GM23248 (cell line): ENCODE measurements at places on chromosomes 3 and 15.

- no peaks in the 10 kb centered on the region for H3K4me1 ChIP-seq
- no peaks in the 10 kb centered on the region for H3K36me3 ChIP-seq
- no peak overlapping the region for H3K4me3 ChIP-seq
- no peak overlapping the region for H3K27ac ChIP-seq
Measured at GRCh38 chr15:73784291-73784690, 31.1 kb upstream of the INSYN1 start.

DNA sequence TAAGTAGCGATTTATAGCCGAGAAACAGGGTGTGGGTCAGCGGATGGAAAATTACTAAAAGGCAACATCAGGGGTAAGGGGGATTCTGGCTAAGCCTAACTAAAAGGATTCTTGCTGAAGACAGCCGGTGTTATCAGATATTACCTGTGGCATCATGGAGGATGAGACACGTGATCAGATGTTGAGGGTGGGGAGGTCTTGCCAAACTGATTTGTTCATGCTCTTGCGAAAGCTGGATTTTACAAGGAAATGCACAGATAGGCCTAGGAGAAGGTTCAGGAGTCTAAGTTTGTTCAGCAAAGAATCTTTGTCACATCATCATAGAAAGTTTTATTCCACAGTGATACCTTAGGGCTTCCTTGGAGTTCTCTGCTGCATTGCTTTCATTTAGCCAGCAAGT lies 396.8 kb upstream of the TBL1XR1 start:
- H3K4me3 ChIP-seq: no peak overlapping the region
- DNase-seq: no peak
- no peaks in the 10 kb centered on the region for H3K36me3 ChIP-seq

GRCh38 chr3:122934251-122934650 lies 93.3 kb downstream of the SEMA5B start:
- H3K4me3 ChIP-seq: no peak overlapping the region
- H3K4me1 ChIP-seq: no peaks in the 10 kb centered on the region
- H3K36me3 ChIP-seq: no peaks in the 10 kb centered on the region
- peaks cover 56% of the 10 kb centered on the region for H3K27me3 ChIP-seq
- no peak overlapping the region for H3K27ac ChIP-seq

DNA sequence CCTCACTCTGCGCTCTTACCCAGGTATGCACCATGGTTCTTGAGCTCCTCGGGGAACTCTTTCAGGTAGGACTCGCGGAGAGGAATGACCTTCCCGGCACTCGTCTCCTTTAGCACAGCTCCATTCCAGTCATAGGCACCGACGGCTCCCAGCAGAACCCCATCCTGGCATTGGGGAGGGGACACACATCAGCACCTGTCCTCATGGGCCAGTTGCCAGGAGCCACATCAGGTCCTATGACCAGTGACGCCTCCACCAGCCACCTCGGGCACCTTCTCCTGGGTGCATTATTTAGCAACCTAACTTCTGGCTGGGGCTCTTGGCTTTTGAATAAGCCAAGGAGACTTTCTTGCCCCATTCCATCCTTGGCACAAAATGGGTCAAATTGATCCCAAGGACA lies 61.9 kb downstream of the FEM1B start:
- DNase-seq: no peak
- no peak overlapping the region for H3K4me3 ChIP-seq
- peaks cover 11% of the 10 kb centered on the region for H3K4me1 ChIP-seq
- H3K36me3 ChIP-seq: peaks cover 68% of the 10 kb centered on the region; the same call in 1 of the 2 replicates

- H3K27ac ChIP-seq: no peak overlapping the region
- peaks cover 65% of the 10 kb centered on the region for H3K36me3 ChIP-seq
- H3K27me3 ChIP-seq: no peaks in the 10 kb centered on the region
- no peak overlapping the region for H3K4me3 ChIP-seq
Measured at GRCh38 chr15:68360721-68361120, 71.2 kb downstream of the ITGA11 start.

DNA sequence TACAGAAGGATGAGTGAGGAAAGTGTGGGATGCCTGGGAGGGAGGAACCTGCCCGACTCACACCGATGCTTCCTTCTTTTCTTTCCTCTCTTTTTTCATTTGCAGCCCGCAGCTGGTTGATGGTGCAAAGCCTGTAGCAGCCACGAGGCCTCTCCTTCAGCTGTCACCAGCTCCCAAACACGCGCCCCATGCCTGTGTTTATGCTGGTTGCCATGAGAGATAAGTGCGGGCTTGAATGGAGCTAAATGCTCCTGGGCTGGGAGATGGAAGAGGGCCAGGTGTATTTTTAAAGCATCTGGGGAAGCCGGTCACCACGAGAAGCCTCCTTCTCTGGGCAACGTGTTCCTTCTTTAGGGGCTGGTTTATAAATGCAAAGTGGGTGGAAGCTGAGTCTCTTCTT lies 9.3 kb downstream of the COLQ start:
- H3K27ac ChIP-seq: no peak overlapping the region
- H3K4me1 ChIP-seq: peaks cover 3% of the 10 kb centered on the region; the same call in 1 of the 2 replicates
- no peaks in the 10 kb centered on the region for H3K27me3 ChIP-seq
- no peak overlapping the region for H3K4me3 ChIP-seq
- DNase-seq: peak; percentile 24

DNA sequence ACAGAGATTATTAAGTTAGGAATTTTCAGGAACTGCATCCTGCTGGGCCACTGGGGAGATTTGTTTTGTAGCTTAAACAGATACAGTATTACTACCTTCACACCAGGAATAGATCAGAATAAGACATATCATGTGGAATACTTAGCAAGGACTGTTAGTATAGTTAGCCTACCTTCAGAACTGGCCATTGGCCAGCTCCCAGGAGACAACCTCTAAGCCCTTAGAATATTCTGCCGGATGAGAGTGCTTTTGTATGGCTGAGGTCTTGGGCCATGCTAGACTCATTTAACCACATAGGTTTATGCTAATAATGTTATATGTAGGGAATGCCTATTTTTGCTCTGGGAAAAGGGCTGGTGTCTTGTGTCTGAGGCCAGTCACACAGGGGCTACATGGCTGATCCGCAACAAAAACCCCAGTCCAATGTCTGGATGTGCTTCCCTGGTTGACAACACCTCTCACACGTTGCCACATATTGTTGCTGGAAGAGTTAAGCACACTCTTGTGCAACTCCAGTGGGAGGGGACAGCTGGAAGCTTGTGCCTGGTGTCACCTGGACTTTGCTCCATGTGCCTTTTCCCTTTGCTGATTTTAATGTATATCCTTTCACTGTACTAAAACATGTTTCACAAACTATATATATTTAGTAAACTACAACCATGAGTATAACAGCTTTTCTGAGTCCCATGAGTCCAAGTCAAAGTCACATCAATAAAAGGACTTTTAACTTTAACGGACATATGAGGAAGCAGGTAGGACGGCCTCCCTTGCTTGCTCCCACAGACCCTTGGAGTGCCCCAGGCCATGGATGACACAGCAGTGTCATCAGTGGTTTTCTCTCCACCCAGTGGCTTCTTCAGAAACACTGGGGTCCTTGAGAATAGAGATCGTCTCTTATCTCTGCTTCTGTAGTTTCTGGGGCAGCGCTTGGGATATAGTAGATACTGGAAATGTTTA lies 118.0 kb upstream of the C3orf80 start:
- H3K27me3 ChIP-seq: no peaks in the 10 kb centered on the region
- H3K4me1 ChIP-seq: no peaks in the 10 kb centered on the region
- DNase-seq: no peak

GRCh38 chr15:55008421-55008820 lies 188.3 kb downstream of the RSL24D1 start:
- H3K27me3 ChIP-seq: no peaks in the 10 kb centered on the region
- H3K36me3 ChIP-seq: no peaks in the 10 kb centered on the region
- no peak overlapping the region for H3K4me3 ChIP-seq

DNA sequence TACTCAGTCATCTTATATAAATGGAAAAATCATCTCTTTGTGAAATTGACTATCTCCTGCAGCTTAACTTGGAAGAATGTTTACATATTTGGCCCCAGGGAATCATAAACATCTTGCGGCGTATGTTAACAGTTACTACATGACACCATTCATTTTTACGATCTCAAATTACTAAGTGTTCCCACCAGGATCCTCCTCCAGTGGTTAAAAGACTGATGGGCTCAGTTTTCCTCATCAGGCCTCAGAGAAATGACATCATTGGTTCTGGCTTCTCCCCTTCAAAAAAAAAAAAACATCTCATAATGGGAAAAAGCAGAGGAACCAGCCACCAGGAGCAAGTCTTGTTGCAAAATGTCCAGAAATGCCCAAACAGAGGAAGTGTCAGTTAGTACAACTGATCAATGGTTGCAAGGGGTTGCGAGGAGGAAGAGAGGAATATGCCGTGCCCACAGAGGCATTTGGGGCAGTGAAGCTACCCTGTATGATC lies 70.5 kb upstream of the LIPC start:
- no peaks in the 10 kb centered on the region for H3K36me3 ChIP-seq
- H3K27ac ChIP-seq: peak overlapping the region; percentile 30
- DNase-seq: peak; percentile 91
- no peak overlapping the region for H3K4me3 ChIP-seq
- H3K27me3 ChIP-seq: no peaks in the 10 kb centered on the region

DNA sequence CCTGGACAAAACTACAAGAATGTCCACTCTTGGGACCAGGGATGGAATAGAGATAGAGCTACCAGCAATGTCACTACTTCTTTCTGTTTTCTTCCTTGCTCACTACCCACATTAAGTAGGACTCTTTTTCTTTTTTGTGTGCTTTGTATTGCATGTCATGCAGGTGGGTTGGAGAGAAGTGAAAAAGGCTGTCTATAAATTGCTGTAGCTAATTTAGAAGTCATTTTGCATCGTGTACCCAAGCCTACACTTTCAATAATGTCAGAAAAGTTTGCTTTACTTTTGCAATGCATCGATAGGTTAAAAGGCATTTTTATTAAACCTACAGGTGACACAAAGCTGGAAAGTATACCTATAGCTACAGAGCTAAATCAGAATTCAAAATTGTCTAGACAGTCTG lies 58.9 kb downstream of the GTF2E1 start:
- no peaks in the 10 kb centered on the region for H3K36me3 ChIP-seq
- DNase-seq: no peak
- no peaks in the 10 kb centered on the region for H3K27me3 ChIP-seq
- no peak overlapping the region for H3K4me3 ChIP-seq
- H3K4me1 ChIP-seq: no peaks in the 10 kb centered on the region
- no peak overlapping the region for H3K27ac ChIP-seq

- no peak overlapping the region for H3K4me3 ChIP-seq
- no peaks in the 10 kb centered on the region for H3K4me1 ChIP-seq
- DNase-seq: peak; percentile 52
- H3K36me3 ChIP-seq: no peaks in the 10 kb centered on the region
- peaks cover 84% of the 10 kb centered on the region for H3K27me3 ChIP-seq
Measured at GRCh38 chr15:67832031-67832551, 6.8 kb downstream of the SKOR1 start.

DNA sequence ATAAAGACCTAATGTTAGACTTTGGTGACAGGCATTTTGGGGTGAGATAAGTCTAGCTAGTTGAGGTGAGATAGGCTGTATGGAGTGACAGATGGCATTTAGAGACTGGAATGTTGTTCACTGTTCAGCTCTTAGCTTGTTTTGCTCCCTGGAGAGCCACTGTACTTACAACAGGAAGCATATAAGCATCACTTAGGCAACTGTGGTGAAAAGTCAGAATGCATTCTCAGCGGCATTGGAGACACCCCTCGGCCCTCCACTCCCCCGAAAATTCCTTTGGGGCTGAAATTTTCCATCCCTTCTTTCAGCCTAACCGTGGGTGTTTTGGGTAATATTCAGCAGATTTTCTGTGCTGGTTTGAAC lies 73.4 kb downstream of the SLCO3A1 start:
- no peaks in the 10 kb centered on the region for H3K27me3 ChIP-seq
- H3K36me3 ChIP-seq: no peaks in the 10 kb centered on the region
- H3K27ac ChIP-seq: no peak overlapping the region

DNA sequence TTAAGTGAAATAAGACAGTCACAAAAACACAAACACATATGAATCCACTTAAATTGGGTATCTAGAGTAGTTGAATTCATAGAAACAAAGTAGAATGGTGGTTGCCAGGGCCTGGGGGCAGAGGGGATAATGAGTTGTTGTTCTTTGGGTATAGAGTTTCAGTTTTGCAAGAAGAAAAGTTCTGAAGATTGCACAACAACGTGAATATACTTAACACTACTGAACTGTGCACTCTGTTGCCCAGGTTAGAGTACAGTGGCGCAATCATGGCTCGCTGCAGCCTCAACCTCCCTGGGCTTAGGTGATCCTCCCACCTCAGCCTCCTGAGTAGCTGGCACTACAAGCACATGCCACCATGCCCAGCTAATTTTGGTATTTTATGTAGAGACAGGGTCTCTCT lies 14.9 kb downstream of the GRAMD2A start:
- H3K4me3 ChIP-seq: no peak overlapping the region
- no peak overlapping the region for H3K27ac ChIP-seq
- no peaks in the 10 kb centered on the region for H3K36me3 ChIP-seq
- 0 out of 2 replicates have a peak, but pooled peaks cover 9% of the 10 kb centered on the region for H3K27me3 ChIP-seq
- no peak for DNase-seq

GRCh38 chr3:73618461-73618860 lies 6.3 kb downstream of the PDZRN3 start:
- H3K27me3 ChIP-seq: no peaks in the 10 kb centered on the region
- peak; percentile 66 for DNase-seq
- H3K4me1 ChIP-seq: peaks cover 45% of the 10 kb centered on the region
- H3K4me3 ChIP-seq: no peak overlapping the region
- no peaks in the 10 kb centered on the region for H3K36me3 ChIP-seq
- no peak overlapping the region for H3K27ac ChIP-seq

DNA sequence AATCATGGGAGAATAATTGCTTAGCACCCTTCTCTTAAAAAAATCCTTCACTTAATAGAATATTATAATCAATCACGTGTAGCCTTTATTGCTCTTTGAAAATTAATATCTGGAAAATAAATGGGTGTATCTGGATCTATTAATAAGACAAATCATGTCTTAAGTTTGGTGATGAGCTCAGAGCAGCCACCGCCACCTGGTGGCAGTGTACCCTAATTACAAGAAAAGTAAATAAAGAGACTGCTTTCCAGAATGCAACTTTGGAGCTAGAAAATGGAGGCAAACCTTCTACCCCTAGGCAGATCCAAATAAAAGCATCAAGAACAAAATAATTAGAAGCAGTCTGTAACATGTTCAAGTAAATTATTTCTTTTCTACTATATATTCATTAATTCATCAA lies 43.5 kb downstream of the EPHB1 start:
- H3K4me1 ChIP-seq: no peaks in the 10 kb centered on the region
- H3K27me3 ChIP-seq: no peaks in the 10 kb centered on the region
- no peak overlapping the region for H3K27ac ChIP-seq
- H3K4me3 ChIP-seq: no peak overlapping the region

GRCh38 chr3:42906070-42906847 lies at the start of gene ZNF662:
TSS of gene ZNF662 (plus strand) at chr3:42906142. CDS start at chr3:42908115, 1,973 bp downstream.
- H3K4me3 ChIP-seq: peak within 1 kb of the TSS; percentile 75
- peak; percentile 65 for DNase-seq
